ENCODE measurements at places on chromosomes 1 and 21. TPM values are rescaled to one million over a fixed set of nuclear protein-coding genes. Genes with fewer than 3 reads are reported as not detected.

DNA sequence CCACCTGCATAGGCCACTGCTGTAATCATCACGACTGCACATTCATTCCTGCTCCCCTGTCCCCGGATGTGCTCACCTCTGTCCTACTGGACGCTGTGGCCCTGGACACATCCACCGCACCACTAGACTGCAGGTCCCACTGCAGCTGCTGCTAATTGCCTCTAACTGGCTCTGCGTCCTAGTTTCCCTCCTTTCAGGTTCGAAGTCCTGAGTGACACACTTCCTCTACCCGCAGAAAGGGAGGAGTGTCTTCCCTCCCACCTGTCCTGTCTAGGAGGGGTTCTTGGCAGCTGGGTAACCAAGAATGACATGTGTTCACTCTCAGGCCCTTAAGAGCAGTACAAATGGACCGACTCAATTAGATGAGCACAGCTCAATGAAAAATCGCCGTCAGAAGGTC is 40.5 kb upstream of the ITPKB start:
- no peak for DNase-seq

DNA sequence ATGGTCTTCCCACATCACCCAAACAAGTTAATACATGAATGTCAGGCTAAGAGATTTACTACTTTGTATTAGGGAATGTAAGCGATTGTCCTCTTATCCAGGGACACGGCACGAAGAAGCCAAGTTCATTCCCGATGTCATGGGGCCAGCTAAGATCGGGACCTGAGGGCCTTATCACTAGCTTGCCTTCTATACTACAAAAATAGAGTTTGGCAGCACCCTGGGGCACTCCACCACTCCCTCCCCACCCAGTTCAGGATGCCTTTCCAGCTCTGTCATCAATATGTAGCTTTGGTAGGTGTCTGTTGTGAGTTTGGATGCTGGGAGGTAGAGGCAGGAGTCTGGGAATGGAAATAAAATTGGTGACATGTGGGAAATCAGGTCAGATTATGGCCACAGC is 197.5 kb downstream of the ATG4C start:
- no peak for DNase-seq

- DNase-seq, result no peak
Observed at GRCh38 chr1:212498283-212499040, 65.7 kb downstream of the NENF start.

DNA sequence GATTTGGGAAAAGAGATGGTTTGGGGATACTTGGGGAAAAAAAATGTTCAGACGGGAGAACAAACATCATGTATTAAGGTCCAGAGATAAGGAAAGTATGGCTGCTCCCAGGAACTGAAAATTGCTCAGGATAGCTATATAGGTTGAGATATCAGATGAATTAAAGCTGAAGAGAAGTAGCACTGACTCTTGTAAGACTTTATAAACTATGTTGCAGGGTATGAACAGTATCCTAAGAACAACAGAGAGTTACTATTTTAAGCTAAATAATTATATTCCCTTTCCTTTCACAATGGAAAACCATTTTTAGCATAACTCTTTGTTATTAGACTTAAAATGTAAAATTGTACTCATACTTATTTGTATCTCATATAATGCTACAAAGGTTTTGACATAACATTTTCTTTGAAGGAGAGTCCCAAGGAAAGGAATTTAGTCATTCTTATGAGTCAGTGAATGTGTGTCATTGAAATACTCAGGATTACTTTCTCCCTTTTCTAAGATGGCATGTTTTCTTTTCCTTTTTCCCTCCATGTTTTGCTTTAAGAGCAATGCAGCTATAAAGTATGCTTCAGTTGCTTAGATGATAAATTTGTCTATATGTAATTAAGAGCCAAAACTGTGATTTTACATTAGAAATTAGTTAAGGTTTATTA is 139.4 kb upstream of the KIAA1614 start:
- no peak for DNase-seq

DNA sequence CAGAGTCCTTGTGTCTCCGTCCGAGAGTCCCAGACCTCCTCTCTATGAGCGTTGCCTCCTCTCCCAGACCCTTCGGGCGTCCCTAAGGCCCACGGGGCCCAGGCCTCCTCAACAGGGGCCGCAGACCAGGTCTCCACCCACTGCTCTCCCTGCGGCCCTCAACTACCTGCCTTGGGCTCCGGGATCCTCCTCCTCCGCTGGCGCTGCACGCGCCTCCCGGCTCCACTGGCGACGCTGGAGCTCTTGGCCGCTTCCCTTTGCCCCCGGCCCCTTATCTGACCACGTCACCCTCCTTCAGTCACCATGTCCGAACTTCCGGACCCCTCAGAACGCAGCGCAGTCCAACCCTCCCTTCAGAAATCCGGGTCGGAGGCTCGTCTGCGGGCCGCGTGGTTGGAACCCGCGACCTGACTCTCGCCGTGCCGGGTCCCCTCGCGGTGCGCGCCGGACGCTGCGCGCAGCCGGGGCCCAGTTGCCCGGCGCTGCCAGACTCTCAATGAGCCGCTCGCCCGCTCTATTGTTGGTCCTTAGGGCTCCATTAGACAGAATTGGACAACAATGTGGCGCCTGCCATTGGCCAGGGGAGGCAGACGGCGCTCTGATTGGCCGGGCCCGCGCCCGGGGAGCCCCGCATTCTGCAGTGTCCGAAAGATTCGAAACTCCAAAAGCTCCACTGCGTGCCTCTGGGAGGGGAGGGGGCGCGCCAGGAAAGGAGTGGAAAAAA is at the start of gene DMRTA2:
DMRTA2 (minus strand) TSS at position 498 of the 724 bp plus-strand sequence. CDS start 1,907 bp downstream, outside the sequence.
- no peak for DNase-seq

DNA sequence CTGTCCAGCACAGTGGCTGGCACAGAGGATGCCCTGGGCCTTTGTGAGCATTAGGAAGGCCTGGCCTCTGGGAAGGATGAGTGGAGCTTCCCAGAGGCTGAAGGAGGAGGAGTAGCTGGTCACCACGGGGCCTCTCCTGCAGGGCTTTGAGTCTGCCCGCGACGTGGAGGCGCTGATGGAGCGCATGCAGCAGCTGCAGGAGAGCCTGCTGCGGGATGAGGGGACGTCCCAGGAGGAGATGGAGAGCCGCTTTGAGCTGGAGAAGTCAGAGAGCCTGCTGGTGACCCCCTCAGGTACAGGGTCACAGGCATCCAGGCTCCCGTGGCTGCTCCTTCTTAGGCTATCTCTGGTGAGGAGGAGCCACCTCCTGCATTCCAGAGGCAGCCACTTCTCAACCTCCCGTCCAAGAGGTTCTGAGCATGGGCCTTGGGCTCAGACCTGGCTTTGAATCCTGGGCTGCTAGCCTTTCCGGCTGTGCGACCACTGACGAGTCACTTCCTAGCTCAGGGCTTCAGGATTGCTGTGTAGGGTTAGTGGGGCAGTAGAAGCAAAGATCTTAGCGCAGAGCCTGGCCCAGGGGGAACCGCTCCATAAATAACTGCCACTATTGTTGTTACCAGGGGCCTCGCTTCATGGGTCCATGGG is 14.0 kb downstream of the SESN2 start:
- no peak for DNase-seq

Gene PTPRU
- 0.67 TPM for total RNA-seq

DNA sequence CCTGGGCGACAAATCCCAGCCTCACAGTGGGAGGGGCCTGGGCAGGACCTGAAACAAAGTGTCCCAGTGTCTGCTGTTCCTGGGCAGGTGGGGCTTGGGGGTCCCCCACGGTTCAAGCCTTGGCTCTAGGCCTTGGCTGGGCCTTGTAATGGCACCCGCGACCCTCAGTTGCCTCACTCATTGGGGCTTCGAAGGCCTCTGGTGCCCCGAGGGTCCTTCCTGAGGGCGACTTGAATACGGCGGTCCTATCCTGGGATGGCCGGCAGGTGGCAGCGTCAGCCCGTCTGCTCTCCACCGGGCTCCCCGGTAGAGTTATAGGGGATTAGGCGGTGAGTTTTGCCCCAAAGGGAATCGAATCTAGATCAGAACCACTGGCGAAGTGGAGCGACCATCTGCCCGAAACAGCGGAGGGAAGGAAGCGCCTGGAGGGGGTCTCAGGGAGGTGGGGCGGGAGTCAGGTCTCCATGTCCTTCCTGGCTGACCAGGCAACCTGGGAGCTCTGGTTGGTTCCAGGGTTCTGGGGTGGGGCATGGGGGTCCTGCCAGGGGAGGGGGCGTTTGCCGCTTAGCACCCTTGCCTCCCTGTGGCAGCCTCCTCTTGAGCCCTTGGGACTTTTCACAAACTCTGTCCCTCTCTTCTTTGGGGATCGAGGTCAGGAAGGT is 2.1 kb upstream of the PEX10 start:
- DNase-seq, result peak; percentile 74

- DNase-seq, result no peak
Observed at GRCh38 chr1:161216945-161217712, 2.0 kb downstream of the FCER1G start.

DNA sequence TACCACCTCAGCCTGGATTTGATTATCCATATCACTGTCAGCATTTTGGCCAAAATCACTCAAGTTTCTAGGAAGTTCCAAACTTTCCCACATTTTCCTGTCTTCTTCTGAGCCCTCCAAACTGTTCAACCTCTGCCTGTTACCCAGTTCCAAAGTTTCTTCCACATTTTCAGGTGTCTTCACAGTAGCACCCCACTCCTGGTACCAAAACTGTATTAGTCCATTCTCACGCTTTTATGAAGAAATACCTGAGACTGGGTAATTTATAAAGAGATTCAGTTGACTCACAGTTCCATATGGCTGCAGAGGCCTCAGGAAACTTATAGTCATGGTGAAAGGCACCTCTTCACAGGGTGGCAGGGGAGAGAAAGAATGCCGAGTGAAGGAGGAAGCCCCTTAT is 39.4 kb downstream of the STXBP3 start:
- DNase-seq, result no peak

DNA sequence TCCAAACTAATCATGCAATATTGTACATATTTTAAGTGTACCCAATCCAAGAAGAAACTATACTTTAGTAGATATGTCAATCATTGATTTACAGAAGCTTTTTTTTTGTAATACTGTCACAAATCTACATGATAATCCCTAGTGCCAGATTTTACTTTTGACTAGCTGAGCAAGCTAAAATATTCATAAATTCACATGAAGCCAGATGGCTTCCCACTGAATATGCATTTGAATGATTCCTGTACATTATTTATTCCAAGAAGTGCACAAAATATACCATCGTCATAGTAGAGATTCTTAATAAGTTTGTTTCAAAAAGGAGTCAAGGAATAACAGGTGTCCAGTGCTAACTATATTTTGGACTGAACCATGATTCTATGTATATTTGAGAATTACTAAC is 17.2 kb downstream of the FPGT start:
- DNase-seq, result no peak

- DNase-seq, result no peak
Observed at GRCh38 chr1:51002516-51002915, 32.5 kb downstream of the CDKN2C start.

DNA sequence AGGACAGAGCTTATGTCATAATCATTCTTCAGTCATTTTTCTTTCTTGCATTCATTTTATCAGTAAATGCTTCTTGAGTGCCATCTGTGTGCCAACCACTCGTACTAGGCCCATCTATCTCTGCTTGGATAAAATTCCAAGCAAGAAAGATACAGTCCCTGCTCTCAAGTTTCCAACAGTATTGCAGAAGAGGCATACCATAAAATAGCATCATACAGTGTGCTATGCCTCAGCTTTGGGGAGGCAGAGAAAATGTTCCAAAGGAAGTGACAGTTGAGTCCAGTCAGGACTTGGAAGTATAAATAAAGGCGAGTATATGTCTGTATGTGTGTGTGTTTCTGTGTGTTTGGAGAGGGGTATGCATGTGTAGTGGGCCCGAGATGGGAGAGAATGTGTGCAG is 113.4 kb upstream of the HOOK1 start:
- DNase-seq, result no peak

Gene SPATA45
- total RNA-seq, result not detected

- no peak for DNase-seq
Observed at GRCh38 chr1:96649301-96649700, 72.3 kb upstream of the PTBP2 start.

DNA sequence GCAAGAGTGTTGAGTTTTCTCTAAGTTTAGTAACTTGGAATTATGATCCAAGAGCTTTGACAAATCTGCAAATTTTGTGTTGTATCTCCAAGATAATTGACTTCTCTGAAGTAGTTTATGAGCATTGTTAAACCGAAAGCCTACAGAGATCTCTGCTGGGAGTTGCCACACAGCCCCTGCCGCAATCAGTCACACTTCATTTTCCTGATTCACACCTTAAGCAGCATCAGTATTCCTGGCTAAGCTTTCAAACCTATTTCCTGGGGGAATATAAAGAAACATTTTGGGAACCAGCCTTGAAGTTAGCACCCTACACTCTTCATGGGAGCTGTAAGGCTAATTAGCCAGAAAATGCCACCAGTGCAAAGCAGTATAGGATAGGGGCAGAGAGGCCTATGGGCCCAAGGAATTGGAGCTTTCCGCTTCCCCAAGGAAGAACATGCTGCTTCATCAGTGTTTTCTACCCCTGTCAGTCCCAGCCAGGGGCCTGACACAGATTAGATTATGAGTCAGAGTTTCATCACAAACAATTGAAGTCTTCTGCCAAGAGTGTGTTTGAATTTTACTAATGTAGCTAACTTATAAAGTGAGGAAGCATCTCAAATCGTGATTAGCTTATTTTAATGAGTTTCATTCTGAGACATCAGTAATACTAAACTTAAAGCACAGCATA is 23.2 kb upstream of the CACYBP start:
- no peak for DNase-seq

- no peak for DNase-seq
Observed at GRCh38 chr1:219500327-219500897, 112.5 kb downstream of the ZC3H11B start.

Data from activated T-helper 1 cell treated with anti-CD3 and anti-CD28 coated beads, Interleukin-12 subunit alpha, Interleukin-12 subunit beta, Interleukin-2, Interleukin-4 antibody, amounts not matched to agents 30 ng/mL and 10 ng/mL and 1 ng/mL, durations not matched to agents 14 hours and 24 hours and 36 hours (primary cell).